ENCODE measurements at places on chromosomes 1 and 21.

- DNase-seq: no peak
Observed at GRCh38 chr1:220565670-220566069, 37.7 kb downstream of the MARK1 start.

DNA sequence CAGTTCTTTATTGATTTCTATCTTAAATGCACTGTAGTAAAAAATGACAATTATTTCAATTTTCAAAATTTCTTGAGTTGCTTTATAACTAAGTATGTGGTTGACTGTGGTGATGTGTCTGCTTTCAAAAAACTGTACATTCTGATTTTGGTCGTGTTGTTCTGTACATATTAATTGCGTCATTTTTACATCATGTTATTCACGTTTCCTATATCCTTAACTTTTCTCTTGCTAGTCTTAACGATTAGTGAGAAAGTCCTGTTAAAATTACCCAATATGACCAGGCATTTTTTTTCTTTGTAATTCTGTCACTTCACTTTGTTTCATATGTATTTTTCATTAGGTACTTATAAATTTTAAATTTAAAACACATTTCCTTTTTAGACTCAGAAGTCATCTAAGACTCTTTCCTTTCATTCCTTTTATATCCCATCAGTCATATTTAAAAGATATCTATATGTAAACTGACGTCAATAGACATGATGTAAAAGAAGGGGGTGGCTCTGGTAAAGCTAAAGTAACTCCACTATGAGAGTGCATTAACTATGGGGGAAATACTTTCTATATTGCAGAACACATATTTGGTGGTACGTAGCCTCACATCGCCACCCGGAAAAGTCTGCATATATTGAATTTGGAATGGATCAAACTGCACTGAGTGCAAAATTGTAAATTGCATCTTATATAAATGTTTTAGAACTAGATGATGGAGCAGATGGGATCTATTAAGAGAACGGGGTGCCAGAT, 1.1 kb upstream of the COA6 start:
- DNase-seq: no peak

- DNase-seq: no peak
Observed at GRCh38 chr21:21231913-21232312, 233.7 kb downstream of the NCAM2 start.

GRCh38 chr1:177928194-177928593, 41.7 kb downstream of the SEC16B start:
- no peak for DNase-seq

DNA sequence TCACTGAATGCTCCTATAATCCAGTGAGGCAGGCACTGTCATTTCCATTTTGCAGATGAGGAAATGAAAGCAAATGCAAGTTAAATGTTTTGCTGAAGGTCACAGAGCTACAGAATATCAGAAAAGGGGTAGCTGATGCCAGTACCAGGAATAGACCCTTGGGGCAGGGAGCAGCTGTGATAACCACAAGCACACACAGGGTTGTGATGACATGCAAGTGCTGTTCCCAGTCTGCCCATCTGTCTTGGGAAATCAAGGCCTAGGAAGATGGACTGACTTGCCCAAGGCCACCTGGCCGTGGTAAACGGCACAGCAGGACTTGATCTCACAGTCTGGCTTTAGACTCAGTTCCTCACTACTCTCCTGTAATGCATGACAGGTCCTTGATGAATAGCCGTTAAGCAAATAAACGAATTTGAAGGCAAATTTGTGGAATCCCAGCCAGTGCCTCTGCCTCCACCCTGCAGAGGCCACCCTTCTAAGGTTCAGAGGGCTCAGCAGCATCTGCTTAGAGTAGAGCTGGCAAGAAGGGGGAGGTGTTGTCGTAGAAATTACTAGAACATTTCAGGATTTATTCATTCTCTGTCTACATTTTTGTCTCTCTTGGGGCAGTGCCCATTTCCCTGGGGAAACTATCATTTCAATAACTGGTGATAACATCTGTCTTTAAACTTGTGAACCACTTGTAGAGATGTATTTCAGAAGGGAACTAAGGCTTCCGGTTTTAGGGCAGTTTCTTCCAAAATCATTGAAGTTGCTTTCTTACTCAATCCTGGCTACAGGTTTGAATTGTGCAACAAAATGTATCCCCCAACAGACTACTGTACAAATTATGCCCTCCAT, 53.2 kb upstream of the MRPS6 start:
- no peak for DNase-seq

GRCh38 chr1:85459290-85459689, 5.7 kb downstream of the DDAH1 start:
- DNase-seq: no peak

GRCh38 chr1:41868241-41868998, 50.3 kb downstream of the HIVEP3 start:
- no peak for DNase-seq

- DNase-seq: no peak
Observed at GRCh38 chr1:206575165-206575893, 36.9 kb downstream of the EIF2D start.

DNA sequence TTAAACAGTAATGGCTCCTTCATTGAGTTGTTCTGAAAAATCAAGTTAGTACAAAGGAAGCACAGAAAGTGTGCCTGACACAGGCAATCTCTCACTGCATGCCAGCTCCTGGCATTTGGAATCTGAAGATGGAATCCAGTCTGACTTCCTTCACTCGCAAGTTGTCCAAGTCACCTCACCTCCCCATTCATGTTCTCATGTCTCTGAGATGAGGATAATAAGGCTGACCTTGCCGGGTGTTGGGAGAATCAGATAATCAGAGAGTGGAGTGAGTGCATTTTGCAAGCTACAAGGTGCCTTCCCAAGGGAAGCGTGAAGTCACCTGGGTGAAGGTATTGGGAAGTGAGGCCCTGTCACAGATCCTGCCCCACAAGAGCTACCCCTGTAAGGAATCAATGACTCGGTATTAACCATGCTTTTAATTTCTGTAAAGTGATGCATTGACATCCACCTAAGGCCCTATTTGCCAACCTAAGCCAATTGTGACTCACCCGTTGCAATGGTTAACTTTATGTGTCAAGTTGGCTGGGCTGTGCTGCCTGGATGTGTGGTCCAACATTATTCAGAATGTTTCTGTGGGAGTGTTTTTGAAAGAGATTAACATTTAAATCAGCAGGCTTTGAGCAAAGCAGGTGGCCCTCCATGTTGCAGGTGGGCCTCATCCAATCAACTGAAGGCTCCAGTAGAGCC, 62.5 kb upstream of the TARBP1 start:
- no peak for DNase-seq

DNA sequence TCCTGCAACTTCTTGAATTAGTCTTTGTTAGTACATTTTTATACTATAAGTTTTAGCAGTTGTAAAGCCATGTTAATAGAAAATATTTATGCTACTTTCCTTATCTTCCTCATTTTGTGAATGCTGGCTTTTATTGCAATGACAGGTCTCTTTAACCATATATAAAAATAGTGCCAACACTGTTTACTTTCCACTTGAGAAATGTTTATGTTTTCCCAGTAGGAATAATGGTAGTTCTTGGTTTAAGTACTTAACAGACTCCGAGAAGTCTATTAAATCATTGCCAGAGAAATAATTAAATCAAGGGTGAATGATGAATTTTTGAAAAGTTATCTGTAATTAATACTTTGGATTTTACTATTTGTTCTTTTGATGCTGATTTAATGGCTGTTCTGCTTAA, 9.7 kb downstream of the CHML start:
- no peak for DNase-seq

- no peak for DNase-seq
Observed at GRCh38 chr1:100794748-100795645, 75.5 kb downstream of the VCAM1 start.

GRCh38 chr1:28928314-28928941, 14.1 kb downstream of the EPB41 start:
- no peak for DNase-seq

DNA sequence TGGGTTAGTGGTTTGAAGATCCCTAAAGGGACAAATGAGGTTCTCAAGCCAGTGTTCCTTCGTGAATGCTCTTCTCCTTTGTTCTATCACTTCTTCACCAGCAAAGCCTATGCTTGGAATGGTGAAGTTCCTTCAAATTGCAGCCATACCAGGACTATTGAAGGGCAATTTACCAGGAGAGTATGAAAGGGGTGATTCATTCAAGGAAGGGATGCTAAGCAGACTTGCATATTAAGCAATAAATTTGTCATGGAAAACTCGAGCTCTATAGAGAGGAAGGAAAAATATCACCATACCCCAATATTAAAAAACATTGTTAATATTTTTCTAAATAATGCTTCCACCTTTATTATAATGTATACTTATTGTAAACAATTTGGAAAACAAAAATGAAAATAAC, 9.3 kb upstream of the TSNAX start:
- no peak for DNase-seq

GRCh38 chr1:190754666-190755065, 277.0 kb upstream of the BRINP3 start:
- DNase-seq: no peak

DNA sequence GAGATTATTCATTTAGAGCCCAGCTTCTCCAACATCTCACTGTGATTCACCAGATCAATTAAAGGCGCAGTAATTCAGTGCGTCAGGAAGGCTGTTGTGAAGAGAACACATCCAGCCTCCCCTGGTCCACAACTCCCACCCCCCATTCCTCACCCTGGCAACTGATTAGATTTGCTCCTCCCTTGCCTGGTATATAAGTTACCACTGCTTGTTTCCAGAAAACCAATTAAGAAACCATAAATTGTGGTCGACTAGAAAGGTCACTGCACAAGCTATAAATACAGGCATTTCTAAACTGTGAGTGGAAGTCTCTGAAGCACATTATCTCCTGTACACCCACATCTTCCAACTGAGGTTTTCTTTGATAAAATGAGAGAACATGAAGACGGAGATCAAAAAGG, 41.9 kb downstream of the FAM163A start:
- DNase-seq: no peak

- no peak for DNase-seq
Observed at GRCh38 chr1:92820024-92820423, 11.8 kb upstream of the RPL5 start.

DNA sequence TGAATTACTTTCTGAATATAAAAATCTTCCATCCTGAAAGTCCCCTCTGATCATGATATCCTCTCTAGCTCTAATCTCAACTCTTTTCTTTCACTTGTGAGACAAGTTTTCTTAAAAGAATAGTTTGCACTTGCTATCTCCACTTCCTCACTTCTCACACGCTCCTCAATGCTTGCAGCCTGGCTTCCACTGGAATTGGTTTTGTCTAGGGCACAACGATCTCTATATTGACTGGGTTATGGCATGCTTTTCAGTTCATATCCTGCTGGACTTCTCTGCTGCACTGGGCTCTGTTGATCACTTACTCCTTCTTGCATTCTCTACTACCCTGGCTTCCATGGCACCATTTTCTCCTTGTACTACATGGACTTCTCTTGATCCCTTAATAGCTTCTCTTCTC, 474 bp downstream of the FCRLA start:
- no peak for DNase-seq

DNA sequence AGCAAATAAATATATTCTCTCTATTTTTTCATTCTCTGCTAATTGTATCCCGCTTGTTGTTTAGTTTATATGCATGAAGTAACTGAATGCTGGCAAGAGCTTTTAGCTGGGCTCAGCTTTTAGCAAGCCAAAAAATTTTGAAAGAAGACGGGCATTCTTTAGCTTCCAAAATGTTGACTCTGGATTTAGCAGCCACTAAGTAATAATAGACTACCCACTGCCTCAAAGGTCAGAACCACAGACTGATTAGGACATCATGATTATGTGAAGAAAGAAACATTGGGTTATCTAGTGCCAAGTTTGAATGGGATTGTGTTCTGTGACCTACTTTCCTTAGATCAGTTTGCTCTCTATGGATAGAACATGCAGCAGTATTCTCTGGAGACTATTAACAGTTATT, 80.3 kb upstream of the DPH5 start:
- no peak for DNase-seq

- no peak for DNase-seq
Observed at GRCh38 chr1:115190540-115191170, 101.4 kb upstream of the TSPAN2 start.

DNA sequence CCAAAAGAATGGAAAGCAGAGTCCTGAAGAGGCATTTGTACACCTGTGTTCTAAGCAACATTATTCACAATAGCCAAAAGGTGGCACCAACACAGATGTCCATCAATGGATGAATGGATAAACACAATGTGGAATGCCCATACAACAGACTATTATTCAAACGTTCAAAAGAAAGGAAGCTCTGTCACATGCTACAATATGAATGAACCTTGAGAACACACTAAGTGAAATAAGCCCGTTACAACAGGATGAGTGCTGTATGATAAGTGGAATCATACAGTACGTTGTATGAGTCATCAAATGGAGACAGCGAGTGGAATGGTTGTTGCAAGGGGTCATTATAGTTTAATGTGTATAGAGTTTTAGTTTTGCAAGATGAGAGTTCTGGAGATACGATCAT, 80.1 kb downstream of the SH3BGR start:
- no peak for DNase-seq

DNA sequence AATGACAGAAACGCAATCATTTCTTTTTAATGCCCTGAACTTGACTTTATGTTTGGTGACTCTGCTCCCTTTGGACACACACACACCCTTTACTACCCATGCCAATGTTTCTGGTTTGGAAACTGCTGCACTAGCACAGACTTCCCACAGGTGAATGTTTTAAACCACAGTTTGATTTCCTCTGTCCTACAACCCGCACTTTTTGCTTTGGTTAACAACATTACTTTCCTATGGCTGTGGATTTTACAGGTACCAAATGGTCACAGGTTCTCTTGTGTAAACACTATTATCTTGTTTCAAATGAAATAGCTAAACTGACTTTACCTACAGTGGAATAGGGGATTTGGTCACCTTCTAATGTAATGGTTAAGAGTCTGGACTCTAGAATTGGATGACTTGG, 51.5 kb upstream of the ZNF644 start:
- no peak for DNase-seq

DNA sequence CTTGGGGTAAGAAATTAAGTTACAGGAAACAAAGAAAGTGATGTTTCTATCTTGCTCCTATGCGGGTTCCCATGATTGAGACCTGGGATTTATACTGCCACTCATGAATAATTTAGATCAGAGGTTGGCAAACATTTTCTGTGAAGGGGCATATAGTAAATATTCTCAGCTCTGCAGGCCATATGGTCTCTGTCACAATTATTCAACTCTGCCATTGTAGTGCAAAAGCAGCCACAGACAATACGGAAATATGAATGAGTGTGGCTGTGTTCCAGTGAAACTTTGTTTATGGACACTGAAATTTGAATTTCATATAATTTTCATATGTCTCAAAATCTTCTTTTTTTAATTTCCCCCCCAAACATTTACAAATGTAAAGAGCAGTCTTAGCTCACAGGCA, 127.2 kb downstream of the FOXD2 start:
- no peak for DNase-seq

GRCh38 chr1:76068953-76069561, 5.5 kb upstream of the ST6GALNAC3 start:
- no peak for DNase-seq

GRCh38 chr1:239011382-239011781, 375.0 kb upstream of the CHRM3 start:
- DNase-seq: no peak

All from activated gamma-delta T cell (primary cell).